Kidney epithelial cell (primary cell): ENCODE measurements at places on chromosomes 7 and 10. TPM values are rescaled to one million over a fixed set of nuclear protein-coding genes. Genes with fewer than 3 reads are reported as not detected.

VSIR gene
- 1.1 and 2.8 TPM in 2 replicates for total RNA-seq

ASIC3 gene
- total RNA-seq, result 0.04 and 0.41 TPM in 2 replicates

EXOC6 gene
- total RNA-seq, result 6.2 and 10.5 TPM in 2 replicates

GLI3 gene
- 6.2 and 7.3 TPM in 2 replicates for total RNA-seq

AKR1B15 gene
- total RNA-seq, result 0.27 TPM in 1 of 2 replicates, not detected in the other

DYDC2 gene
- total RNA-seq, result 0.14 and 3.0 TPM in 2 replicates

ADRA2A gene
- not detected in 2 replicates for total RNA-seq

CTAGE8 gene
- 1.6 and 1.9 TPM in 2 replicates for total RNA-seq

GNAT3 gene
- not detected in 2 replicates for total RNA-seq

EVX1 gene
- not detected in 2 replicates for total RNA-seq

IFIT2 gene
- total RNA-seq, result 9.2 and 9.4 TPM in 2 replicates

CYP2C19 gene
- total RNA-seq, result not detected in 2 replicates

TMEM176A gene
- 13.3 and 18.9 TPM in 2 replicates for total RNA-seq

SYNPO2L gene
- total RNA-seq, result not detected in 2 replicates

CYP3A7 gene
- total RNA-seq, result not detected in 2 replicates

CDHR1 gene
- 4.3 and 4.6 TPM in 2 replicates for total RNA-seq

CLDN3 gene
- 100 and 123 TPM in 2 replicates for total RNA-seq

KLF14 gene
- total RNA-seq, result 0.07 TPM in 1 of 2 replicates, not detected in the other

DUSP5 gene
- 88.4 and 103 TPM in 2 replicates for total RNA-seq

BMPER gene
- total RNA-seq, result 0.04 and 0.14 TPM in 2 replicates

PSD gene
- 2.0 and 3.8 TPM in 2 replicates for total RNA-seq

GRID2IP gene
- total RNA-seq, result 0.13 TPM in 1 of 2 replicates, not detected in the other
